CD4-positive, alpha-beta memory T cell (primary cell): ENCODE measurements at places on chromosomes 7 and 10. TPM values are rescaled to one million over a fixed set of nuclear protein-coding genes. Genes with fewer than 3 reads are reported as not detected.

DNA sequence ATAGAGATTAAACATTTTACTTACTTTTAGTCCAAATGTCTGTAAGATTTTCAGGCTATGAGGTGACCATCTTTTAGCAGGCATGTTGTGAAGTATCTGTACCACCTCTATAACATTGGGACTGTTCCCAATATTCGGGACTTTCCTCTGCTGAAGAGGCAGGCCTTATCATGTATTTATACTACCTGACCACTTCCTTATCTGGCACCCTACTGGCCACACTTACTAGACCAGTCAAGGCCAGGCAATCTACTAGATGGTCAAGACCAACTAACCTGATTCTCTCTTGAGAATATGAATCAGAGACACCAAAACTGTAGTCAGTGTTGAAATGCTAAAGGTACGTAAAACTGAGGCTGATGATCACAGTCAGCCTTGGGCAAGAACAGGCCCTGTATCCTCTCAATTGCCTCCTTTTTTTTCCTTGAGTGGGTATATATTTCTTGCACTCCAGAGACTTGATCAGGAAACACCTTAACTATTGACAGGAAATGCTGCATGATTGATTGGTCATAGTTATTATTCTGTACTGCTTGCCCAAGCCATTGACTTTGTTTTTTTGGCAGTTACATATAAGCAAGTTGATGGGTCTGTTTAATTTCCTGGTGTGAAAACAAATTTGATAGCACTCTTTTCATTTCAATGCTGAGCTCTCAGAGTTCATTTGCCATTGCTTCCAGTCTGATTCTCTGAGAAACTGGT, 5.2 kb upstream of the PRKAR2B start:
- no peak overlapping the region for H3K27ac ChIP-seq
- H3K27me3 ChIP-seq: no peaks in the 10 kb centered on the region
- H3K4me1 ChIP-seq: peaks cover 5% of the 10 kb centered on the region
- no peak overlapping the region for H3K4me3 ChIP-seq

- H3K27ac ChIP-seq: no peak overlapping the region
- no peak overlapping the region for H3K4me3 ChIP-seq
- no peaks in the 10 kb centered on the region for H3K27me3 ChIP-seq
- peaks cover 20% of the 10 kb centered on the region for H3K4me1 ChIP-seq
- H3K36me3 ChIP-seq: no peaks in the 10 kb centered on the region
- no peak for DNase-seq
Observed at GRCh38 chr7:44066494-44067063, 1.2 kb upstream of the PGAM2 start.

DNA sequence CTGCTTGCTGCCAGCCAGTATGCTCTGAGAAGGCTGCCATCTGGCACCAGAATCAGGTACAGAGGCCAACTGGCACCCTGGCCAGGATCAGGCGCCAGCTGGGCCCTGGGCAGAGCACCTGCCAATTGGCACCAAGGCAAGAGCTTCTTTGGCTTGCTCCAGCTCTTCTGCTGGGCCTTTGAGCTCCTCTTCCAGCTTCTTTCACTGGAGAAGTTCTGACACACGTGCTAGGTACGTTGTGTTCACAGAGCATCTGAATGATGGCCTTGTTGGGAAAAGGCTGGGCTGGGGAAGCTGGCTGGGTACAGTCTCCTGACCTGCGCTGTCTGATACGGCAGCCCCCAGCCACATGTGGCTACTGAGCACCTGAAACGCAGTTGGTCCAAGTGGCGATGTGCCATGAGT, 31.7 kb upstream of the OPALIN start:
- no peak overlapping the region for H3K4me3 ChIP-seq
- DNase-seq: no peak
- no peaks in the 10 kb centered on the region for H3K4me1 ChIP-seq
- H3K27ac ChIP-seq: no peak overlapping the region

- no peaks in the 10 kb centered on the region for H3K36me3 ChIP-seq
- H3K4me1 ChIP-seq: no peaks in the 10 kb centered on the region
- H3K27me3 ChIP-seq: no peaks in the 10 kb centered on the region
- H3K27ac ChIP-seq: no peak overlapping the region
- DNase-seq: no peak
Observed at GRCh38 chr7:34145603-34146002, 240.3 kb downstream of the BMPER start.

Gene CUL1
- 66.8 TPM for total RNA-seq
